ENCODE measurements at places on chromosomes 6 and 20.

DNA sequence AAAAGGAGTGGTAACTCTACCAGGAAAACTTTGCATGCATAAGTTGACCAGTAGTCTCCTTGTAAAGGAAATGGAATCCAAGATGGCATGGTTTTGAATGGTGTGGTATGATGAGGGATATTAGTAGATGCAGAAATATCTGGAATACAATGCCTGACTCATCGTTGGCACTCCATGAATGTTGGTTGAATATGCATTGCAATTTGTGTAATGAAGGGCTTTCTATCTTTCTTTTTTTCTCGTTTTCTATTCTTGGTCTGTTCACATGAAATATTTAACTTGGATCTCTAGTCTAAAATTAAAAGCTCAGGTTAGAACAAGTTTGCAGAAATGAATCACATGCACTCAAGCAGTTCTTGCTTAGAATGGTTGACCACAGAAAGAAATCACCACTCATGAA is 277.3 kb upstream of the PRND start:
- no peak for DNase-seq

GRCh38 chr6:72788188-72788587 is 166.3 kb downstream of the KCNQ5 start:
- no peak for DNase-seq

- no peak for DNase-seq
These were observed 30.8 kb downstream of the KDM1B start for GRCh38 chr6:18186033-18186432.

- DNase-seq: no peak
These were observed 131.2 kb upstream of the THEMIS start for GRCh38 chr6:128032042-128032441.

GRCh38 chr6:26221186-26221585 is 134.0 kb downstream of the HFE start:
- no peak for DNase-seq

DNA sequence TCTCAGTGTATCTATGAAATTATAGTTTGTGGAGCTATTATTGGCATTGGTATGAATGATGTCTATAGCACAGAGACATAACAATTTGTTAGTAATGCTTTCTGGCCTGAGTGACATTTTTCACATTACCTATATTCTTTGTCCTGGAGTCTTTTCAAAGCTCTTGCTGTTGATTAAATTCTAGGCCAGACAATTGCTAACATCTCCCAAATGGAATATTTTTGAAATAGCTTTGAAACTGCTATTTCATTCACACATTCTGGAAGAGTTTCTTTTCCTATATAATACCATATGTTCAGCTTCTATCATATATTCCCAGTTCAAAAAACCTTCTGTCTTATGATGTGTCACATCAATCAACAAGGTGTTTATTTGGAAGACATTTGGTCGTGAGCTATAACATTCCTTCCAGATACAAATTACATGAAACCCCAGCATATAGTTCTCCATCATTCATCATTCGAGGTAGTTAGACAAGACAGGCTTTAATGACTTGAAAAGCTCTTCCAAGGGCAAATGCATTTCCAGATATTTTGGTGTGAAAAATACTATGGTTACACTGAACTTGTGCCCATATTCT is 452.8 kb downstream of the KHDRBS2 start:
- DNase-seq: no peak

DNA sequence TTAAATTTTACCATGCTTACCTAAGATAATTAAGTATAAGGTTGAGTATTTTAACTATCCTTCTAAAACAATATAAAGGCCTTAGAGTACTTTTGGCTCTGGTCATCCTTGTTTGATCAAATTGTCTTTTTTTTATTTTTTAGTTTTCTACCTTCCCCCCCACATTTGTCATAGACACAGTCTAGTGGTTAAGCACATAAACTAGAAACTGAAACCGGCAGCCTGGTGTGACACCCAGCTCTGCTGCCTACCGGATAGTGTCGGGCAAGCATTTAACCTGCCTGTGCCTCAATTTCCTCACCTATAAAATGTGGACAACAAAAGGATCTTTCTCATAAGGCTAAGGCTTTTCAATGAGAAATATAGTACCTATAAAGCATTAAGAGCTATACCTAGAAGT is 21.6 kb upstream of the TULP4 start:
- no peak for DNase-seq

DNA sequence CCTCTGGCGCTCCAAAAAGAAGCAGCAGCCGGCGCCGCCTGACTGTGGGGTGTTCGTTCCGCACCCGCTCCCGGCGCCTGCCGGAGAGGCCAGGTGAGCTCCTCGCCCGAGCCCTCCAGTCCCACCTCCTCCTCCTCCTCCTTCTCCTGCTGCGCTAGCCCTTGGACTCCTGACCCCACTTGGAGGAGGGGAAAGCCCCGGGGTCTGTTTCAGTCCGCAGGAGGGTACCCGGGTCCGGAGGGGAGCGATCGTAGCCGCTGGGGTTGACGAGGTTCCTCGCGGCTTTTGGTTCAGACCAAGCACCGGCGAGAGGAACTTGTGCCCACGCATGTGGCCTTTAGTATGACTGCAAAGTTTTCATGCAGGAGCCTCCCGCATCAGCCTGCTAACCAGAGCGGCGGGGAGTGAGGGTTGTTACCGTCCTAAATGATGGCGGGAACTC is 493 bp downstream of the CRYBG1 start:
- DNase-seq: no peak

Measured in T-helper 1 cell (primary cell).